ENCODE measurements at places on chromosomes 12 and 14. TPM values are rescaled to one million over a fixed set of nuclear protein-coding genes. Genes with fewer than 3 reads are reported as not detected.

DNA sequence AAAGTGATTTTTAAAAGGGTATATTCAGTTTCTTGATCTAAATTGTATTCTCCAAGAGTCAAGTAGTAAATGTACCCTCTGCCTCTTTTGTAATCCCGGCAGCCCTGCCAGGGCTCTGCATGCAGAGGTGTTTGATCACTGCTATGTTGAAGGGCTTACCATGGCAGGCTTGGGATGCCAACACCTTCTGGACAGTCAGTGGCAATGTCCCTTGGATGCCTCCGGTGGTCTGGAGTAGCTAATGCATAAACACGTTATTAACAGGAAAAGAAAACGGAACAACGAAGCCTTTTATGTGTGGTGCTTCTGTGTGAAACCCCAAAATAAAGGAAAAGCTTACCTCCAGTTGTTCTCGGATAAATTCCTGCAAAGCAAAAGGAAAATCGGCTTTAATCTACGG is 19.9 kb downstream of the EIF2B2 start:
- no peak for DNase-seq

SLC5A8 gene
- total RNA-seq = not detected

DNA sequence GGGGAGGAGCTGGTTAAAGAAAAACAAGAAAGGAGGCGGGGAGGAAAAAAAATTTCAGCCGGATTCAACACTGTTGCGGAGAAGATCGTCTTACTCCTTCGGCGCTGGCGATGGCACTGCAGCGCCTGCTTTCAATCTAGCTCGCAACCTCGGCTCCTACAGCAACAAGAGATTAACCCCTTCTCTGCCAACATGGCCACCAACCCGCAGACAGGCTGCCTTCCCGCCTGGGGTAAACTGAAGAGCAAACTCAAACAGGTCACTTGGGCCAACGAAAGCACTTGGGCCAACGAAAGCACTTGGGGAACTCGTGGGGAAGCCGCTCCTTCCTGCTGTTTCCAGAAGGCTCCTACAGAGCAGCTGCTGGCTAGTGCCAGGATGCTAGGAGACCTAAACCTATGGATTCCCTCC is 73.7 kb downstream of the CIT start:
- peak; percentile 40 for DNase-seq

GRCh38 chr12:50053583-50053982 is 3.8 kb upstream of the ASIC1 start:
- no peak for DNase-seq

NRIP2 gene
- total RNA-seq = not detected

DNA sequence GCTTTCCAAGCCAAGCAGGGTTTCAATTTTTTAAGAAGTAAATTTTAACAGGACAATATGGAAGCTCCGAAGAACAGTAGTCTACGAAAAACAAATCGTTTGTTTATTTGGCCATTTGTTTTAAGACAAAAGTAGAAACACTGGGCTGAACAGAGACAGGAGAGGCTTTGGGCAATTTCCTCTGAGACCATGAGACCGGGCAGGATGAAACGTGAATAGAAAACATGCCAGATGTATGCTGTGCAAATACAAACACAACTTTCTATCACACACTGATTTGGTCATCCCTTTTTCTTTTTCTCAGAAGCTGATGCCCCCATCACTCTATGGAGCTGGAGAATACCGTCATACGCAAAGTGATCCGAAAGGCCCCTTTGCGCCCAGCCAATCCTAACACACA is 1111.1 kb downstream of the BCL11B start:
- no peak for DNase-seq

GRCh38 chr14:59739794-59740193 is 130.8 kb downstream of the RTN1 start:
- DNase-seq = no peak

DNA sequence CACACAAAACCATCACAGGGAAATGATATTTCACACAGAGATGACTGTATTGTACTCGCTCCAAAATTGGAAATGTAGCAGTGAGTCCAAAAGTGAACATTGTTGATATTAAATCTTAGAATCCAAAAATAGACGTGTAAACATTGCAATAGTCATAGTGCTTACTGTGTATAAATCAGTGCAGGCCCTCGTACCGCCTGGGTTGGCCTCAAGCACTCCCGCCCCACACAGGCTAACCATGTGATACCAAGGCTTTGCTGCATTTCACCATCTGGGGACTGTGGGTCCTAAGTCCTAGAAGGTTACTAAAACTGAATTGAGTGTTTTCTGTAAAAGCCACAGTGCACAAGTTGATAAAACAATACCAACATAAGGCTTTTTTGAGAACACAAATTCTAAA is 107.3 kb downstream of the PPP2R5E start:
- no peak for DNase-seq

GRCh38 chr12:43060742-43061141 is 471.2 kb upstream of the PRICKLE1 start:
- no peak for DNase-seq

DNA sequence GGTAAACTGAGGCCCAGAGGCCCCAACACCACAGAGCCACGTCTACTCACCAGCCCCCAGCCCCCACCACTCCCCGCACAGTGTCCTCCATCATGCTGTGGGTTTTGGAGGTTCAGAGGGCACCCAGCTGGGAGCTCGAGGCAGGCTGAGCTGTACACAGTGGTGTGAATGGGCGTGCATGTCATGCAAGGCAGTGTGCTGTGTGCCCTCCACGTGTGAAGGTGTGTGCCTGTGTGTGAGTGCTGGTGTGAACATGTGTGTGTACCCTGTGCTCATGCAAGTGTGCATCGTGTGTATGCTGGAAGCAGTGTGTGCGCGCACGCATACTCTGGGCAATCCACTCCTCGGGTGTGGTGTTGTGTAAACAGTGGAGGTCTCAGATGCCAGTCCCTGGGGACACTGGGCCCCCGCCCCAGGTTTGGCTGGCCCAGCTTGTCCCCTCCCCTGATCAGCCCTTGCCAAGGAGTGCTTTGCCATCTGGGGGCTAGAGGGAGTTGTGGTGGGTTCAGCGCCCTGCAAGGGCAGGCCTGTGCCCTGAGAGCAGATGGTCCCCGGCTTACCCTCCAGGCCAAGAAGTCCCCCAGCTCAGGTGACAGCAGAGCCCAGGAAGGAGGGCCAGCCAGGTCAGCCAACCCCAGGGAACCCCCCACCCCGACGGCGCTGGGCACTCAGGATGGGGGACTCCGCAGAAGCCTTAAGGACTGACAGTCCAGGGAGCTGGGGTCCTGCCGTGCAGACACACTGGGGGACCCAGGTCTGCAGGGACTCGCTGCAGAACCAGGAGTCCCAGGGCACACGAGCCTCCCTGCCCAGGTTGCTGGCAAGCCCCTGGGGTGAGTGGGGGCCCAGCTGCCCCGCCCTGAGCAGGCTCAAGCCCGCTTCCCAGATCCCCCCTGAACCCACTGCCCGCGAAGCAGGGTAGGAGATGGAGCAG is 23.8 kb upstream of the GPR132 start:
- DNase-seq = no peak

DNA sequence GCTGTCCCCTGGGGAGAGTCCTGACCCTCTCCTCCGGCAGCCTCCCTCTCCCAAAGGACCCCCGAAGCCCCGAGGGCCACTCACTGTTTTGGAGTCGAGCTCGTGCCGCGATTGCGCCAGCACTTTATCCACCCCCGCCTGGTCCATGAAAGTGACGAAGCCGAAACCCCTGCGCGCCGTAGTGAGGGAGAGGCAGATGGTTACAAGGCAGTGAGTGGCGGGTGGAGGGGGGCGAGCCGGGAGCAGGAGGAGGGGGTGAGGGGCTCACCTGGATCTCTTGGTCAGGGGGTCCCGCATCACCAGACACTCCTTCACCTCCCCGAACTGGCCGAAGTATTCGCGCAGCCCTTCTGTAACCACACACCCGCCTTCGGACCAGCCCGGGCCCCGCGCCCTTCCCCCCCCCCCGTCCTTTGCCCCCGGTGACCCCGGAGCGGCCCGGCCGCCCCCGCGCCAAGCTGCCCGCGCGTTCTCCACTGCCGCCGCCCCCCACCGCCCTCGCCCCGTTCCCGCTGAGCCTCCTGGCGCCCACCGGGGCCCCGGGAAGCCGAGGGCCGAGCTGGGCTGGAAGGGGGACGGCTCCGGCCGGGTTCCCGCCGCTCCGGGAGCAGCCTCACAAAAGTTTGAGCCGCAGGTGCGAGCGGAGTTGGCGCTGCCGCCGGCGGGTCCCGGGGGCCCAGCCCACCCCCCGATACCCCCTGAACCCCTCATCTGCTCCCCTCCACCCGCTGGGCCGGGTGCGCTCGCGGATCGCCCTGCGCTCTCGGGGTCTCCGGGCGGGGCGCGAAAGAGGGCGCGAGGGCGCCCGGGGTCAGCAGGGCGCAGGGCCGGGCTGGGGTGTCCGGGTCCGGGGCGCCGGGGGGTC is 808 bp downstream of the MSI1 start:
- no peak for DNase-seq

DNA sequence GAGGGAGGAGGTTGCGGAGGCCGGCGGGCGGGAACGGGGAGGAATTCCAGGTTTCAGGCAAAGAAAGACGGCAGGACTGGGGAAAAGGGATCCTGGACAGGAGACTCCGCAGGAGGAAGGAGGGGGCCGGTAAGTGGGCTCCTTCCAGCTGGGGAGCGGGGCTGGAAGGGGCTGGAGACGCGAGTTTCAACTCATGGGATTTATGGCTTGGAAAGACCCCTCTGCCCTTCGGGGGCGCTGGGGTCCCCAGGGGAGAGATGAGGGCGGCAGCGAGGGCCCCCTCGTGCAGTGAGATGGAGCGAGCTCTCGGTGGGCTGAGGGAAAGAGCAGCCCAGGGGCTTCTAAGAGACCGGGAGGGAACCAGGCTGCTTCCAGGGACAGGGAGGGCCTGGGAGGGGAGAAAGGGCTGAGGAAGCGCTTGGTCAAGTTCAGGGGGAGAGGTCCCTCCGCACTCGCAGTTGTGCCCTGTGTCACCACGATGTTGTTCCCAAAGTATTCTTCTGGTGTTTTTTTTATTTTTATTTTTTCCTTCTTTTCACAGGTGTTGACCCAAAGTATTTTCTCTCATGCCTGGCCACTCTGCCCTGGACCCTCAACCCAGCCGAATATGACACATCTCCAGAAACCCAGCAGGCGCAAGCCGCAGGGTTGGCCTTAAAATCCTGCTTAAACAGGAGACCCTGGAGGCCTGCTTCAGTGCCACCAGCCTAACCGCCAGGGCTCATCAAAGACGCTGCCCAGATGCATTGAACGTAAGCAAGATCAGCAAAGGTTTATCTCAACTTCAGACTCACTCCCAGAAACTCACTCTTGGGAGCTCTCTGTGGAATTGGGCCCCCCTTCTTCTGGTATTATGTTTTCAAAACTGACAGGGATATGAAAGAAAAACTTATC is 16.1 kb downstream of the TNFAIP2 start:
- DNase-seq = no peak

- no peak for DNase-seq
Measured at GRCh38 chr12:3380200-3381043, 110.6 kb upstream of the PRMT8 start.

DNA sequence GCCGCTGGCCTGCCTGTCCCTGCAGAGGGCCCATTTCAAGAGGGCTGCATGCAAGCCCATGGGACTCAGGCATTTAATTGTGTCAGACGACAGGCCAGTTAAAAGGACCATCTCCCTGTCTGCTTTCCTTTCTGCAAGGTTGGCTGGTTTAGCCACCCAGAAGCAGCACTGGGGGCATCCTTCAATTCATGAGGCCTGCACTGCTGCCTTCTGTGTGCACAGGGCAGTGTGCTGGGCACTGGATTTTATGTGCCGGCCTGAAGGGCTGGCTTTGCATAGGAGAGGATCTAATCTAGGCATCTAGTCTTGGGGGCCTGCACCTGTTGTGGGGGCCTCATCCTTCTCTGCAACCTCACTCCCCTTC is 114.1 kb upstream of the FKBP4 start:
- no peak for DNase-seq

SDSL gene
- 14.5 TPM for total RNA-seq

OTOGL gene
- total RNA-seq = 0.27 TPM

DNA sequence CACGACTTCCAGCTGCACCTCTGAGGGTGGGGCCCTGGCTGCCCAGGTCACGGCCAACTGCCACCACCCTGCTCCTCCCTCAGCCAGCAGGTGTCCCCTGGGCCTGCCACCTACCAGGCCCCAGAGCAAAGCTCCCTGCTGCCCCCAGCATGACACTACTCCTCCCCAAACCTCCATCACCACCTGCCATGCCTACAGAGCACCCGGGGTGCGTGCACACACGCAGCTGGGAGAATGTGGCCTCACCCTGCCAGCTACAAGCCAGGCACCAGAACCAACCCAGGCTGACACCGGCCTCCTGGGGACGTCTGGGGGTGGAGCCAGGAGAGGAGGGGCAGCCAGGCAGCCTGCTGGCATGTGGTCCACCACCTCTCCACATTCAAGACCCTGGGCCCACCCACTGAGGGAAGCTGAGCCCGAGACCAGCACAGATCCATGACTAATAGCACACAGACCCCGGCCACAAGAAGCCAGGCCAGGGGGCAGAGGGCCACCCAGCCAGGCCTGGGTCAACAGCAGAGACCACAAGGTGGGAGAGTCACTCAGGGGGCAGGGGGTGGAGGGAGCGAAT is 3.4 kb downstream of the JAG2 start:
- no peak for DNase-seq

Data from HFFc6 (cell line).